ENCODE measurements at places on chromosomes 13 and 19.
A peak's percentile ranks its signal among the peaks of the same experiment; 100 is the strongest.

- DNase-seq, result no peak
Observed at GRCh38 chr19:49188626-49189200, 31.1 kb downstream of the TRPM4 start.

GRCh38 chr13:20344836-20345490 lies 112.8 kb upstream of the GJB6 start:
- no peak for DNase-seq

GRCh38 chr19:10294368-10294697 lies 4.6 kb downstream of the ICAM5 start:
- no peak for DNase-seq

- no peak for DNase-seq
Observed at GRCh38 chr19:3710265-3710812, 2.2 kb downstream of the TJP3 start.

DNA sequence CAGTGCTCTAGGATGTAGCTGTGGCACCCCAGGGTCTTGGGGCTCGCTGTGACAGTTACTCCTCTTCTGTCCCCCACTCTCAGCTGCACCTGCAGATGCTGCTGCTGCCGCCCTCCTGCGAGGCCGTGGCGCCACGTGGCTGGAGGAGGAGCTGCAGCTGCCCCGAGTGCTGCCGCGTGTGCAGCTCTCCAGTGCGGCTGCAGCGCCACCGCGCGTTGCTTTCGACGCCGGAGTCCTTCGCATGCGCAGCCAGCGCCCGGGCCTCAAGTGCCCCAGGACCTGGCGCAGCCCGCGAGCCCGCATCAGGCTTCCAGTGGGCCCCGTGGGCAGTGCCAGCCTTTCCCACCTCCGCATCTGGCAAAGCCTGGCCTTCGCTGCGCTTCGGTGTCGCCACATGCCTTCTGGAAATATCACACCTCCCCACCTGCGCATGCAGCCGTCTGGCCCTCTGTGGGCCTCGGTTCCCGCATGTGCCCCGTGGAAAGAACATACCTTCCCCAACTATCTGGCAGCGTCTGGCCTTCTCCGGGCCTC lies 692 bp upstream of the ZNF580 start:
- peak; percentile 68 for DNase-seq

All from stimulated activated CD4-positive, alpha-beta T cell treated with anti-CD3 and anti-CD28 coated beads, Interleukin-2, amount 100 ng/mL, for 48 hours (primary cell).